SIG-M5 (cell line): ENCODE measurements at places on chromosomes 13 and 19.

DNA sequence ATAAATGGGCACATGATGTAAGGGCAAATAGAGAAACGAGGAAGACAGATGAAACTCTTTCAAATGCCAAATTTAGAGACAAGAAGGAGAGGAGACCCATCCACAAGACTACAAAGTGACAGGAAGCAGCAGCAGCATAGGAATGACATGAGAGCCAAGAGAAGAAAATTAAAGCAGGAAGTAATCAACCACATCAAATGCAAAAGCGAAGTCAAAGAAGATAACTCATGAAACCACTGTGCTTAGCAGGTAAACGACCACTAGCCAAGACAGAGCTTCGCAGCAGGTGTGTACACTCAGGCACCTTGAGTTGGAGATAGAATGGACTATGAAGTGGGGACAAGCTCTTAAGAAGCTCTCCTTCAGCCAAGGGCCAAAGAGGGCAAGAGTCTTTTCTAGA lies 64.1 kb downstream of the KLF12 start:
- no peak for DNase-seq

DNA sequence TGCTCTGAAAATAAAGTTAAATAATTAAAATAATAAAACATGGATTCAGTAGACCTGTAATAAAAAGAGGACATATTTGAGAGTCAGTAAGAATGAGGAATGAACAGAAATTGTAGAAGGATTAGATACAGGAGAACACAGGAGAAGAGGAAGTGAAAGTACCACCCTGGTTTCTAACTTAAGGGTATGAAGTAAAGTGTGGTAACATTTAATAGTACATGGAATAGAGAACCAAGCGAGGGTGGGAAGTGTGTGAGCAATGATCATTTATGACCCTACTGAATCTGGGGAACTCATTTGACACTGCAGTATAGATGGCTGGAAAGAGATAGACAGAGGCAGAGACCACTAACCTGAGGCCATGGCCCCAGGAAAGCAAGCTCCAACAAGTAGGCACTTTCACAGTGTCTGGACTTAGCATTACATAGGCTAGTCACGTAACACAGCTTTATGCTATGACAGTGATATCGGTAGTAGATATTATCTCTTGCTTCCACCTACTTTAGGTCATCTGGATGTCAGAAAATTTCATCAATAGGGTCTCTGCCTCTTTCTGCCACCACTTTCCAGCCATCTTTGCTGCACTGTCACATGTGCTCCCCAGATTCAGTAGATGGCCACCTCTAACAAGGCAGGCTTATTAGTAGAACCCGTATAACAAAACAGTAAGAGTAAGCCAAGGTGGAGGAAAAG lies 633.9 kb upstream of the MIR17HG start:
- DNase-seq = peak; percentile 85

- DNase-seq = peak; percentile 67
Measured at GRCh38 chr19:48872884-48873475, 759 bp downstream of the PPP1R15A start.

DNA sequence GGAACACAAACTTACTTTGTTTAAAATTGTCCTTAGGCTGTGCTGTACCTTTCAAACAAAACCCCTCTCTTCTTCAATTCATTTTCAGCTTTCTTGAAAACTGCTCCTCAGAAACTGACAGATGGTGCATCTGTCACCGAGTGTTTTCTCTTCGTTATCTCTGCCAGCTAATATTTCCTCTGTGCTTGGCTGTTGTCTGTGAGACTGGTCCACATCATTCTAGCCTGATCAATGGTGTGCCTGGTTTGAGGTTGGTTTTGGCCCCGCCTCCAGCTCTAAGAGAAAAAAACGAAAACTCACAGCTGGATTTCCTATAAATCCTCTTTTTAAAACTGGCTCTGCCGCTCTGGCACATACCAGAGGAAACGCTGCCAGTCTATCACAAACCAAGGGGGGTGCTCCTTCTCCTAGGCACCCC lies 79.7 kb downstream of the STARD13 start:
- no peak for DNase-seq

DNA sequence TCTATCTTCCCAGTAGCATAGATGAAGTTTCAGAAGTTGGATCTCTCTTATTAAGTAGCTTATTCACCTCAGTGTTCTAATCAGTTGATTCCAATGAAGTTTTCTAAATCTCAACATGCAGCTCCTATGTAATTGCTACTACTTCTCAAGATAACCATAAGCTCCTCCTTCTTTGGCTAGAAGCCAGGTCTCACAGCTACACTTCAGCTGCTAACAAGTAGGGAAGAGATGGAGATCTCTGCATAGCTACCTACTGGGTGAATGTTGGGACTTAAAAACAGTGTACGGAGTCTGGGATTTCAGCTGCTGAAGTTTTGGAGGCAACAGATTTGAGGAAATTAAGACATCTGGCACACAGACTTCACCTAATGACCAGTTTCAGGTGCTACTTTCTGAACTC lies 661.0 kb downstream of the SLITRK1 start:
- DNase-seq = no peak

- DNase-seq = no peak
Measured at GRCh38 chr19:48053856-48054255, 10.0 kb upstream of the CABP5 start.

DNA sequence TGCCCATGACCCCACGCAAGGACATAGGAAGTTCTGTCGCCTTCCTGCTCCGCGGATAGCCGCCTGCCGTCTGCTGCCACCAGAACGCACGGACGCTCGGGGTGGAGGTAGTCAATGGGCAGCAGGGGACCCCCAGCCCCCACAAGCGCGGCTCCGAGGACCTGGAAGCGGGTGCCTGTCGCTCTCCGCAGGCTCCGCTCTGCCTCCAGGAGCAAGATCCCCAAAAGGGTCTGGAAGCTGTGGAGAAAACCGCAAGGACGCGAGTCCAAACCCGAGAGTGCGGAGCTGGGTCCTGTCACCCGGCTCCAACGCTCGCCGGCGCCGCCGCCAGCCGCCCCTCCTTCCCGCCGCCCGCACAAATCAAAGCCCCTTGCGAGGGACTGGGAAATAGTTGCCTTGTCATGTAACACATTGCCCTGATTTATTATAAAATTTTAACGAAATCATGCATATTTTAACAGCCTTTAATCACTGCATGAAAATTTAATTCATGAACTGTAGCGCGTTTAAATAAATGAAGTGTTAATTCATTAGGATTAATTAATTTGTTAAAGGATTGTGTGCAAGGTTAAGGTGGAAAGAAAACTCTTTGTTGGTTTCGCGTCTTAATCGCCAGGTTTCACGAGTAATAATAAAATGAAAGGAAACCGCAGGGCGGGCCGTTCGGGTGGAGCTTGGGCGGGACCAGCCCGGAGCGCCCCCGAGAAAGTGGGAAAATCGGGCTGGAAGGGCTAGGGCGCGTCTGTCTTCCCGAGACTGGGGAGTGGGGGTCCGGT lies 5.5 kb upstream of the POU4F1 start:
- DNase-seq = no peak

GRCh38 chr13:112857914-112858490 lies 111.0 kb upstream of the MCF2L start:
- DNase-seq = no peak
